ENCODE measurements at places on chromosomes 6 and 20. TPM values are rescaled to one million over a fixed set of nuclear protein-coding genes. Genes with fewer than 3 reads are reported as not detected.
A peak's percentile ranks its signal among the peaks of the same experiment; 100 is the strongest.

The TUBB2A gene
- total RNA-seq, result 37.5 TPM

DNA sequence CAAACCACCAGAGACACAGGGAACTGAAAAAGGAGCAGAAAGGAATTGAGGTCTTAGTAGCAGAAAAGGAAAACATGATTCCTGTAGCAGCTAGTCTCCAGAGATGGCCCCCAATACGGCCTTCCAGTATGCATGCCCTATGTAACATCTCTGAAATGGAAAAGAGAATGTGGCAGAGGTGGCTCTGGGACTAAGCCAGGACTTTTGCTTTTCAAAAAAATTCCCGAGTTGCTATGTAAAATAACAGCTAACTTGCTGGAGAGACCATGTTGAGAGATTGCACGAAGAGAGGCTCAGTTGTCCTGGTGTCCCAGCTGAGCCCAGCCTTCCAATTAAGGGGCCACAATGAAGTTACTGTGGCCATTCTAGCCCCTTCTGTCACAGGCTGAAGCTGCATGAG, 27.7 kb downstream of the IL20RA start:
- DNase-seq, result no peak
- H3K27me3 ChIP-seq, result no peaks in the 10 kb centered on the region
- H3K36me3 ChIP-seq, result no peaks in the 10 kb centered on the region
- no peak overlapping the region for H3K27ac ChIP-seq
- no peak overlapping the region for H3K4me3 ChIP-seq

GRCh38 chr20:430091-430999, 22.2 kb downstream of the RBCK1 start:
- H3K36me3 ChIP-seq, result peaks cover 14% of the 10 kb centered on the region
- no peaks in the 10 kb centered on the region for H3K4me1 ChIP-seq
- DNase-seq, result no peak
- H3K4me3 ChIP-seq, result no peak overlapping the region
- H3K27me3 ChIP-seq, result no peaks in the 10 kb centered on the region
- H3K27ac ChIP-seq, result no peak overlapping the region

DNA sequence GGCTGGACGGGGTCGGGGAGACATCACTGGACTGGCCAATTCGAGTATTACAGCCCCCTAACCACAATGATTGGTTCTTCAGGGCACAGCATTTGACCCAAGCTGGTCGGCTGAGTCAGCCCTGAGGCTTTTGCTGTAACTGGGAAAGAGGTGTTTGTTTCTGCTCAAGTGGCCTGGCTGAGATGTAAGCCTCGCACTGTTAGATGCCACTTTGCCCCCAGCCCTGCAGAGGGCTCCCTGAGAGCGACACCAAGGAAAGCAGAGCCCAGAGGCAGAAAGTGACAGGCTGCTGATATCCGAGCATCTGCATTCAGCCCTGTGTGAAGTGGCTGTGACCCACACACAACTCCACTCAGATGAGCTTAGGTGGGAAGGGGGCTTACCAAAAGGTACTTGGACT, 19.4 kb downstream of the ERGIC3 start:
- peak; percentile 62 for DNase-seq
- no peak overlapping the region for H3K4me3 ChIP-seq
- peaks cover 7% of the 10 kb centered on the region for H3K36me3 ChIP-seq

DNA sequence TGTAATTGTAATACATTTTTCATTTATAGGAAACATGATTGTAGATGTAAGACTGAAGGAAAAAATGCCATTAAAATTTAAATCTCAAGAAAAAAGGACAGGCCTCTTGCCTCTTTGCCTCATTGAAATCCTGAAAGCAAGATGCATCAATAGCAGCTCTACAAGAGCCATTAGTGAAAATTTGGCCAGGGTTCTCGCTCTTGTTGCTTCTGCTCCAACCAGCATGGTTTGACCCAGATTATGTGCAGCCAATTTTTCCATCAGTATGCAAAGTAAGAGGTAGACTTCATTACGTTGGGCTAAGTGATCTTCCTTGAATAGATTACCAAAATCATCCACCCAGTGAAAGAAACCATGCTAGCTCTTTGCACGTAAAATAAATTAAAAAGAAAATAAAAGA, 106.6 kb downstream of the SGK1 start:
- no peak overlapping the region for H3K27ac ChIP-seq
- no peak for DNase-seq
- H3K4me3 ChIP-seq, result no peak overlapping the region

DNA sequence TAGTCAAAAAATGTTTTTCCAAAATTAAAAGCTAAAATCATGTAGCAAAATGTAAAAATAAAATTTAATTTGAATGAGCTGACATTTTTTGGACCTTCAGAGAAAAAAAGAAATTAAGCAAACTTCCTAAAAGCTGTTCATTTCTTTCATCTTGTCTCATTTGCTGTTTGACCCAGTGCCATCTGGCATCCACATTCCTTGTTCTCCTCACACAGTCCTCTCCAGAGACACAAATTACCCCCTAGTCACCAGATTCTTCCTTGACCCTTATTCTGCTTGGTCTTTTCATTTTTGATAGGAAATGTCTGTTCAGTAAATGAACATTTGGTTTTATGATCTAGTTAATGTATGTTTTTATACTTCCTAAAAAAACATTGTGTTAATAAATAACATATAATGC, 55.2 kb downstream of the HDDC2 start:
- DNase-seq, result no peak
- no peak overlapping the region for H3K27ac ChIP-seq
- H3K4me3 ChIP-seq, result no peak overlapping the region
- no peaks in the 10 kb centered on the region for H3K27me3 ChIP-seq
